ENCODE measurements at places on chromosomes 2 and 18.

- no peak for DNase-seq
Measured at GRCh38 chr2:237191714-237192081, 106.0 kb downstream of the COPS8 start.

DNA sequence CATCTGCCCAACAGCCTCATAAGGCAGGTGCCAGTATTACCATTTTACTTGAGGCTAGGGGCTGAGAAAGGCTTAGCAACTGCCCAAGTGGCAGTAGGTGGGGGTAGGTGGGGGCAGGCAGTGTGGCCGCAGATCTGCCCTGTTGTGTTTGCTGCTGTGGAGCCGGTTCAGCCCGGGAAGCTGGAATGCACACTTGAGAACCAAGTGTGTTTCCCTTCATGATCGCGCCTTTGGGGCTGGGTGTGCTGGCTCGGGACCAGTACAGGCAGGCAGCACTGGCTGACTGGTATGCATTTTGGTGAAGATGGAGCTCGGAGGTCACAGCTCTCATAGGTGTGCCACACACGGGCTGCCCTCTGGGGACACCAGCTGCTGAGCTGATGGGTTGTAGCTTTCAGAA, 85.1 kb downstream of the CABLES1 start:
- no peak for DNase-seq

GRCh38 chr2:225274751-225275150, 124.8 kb upstream of the NYAP2 start:
- peak; percentile 18 for DNase-seq

- DNase-seq = no peak
Measured at GRCh38 chr18:59751186-59751585, 54.0 kb upstream of the CCBE1 start.

GRCh38 chr2:104430852-104431251, 423.1 kb upstream of the POU3F3 start:
- no peak for DNase-seq

DNA sequence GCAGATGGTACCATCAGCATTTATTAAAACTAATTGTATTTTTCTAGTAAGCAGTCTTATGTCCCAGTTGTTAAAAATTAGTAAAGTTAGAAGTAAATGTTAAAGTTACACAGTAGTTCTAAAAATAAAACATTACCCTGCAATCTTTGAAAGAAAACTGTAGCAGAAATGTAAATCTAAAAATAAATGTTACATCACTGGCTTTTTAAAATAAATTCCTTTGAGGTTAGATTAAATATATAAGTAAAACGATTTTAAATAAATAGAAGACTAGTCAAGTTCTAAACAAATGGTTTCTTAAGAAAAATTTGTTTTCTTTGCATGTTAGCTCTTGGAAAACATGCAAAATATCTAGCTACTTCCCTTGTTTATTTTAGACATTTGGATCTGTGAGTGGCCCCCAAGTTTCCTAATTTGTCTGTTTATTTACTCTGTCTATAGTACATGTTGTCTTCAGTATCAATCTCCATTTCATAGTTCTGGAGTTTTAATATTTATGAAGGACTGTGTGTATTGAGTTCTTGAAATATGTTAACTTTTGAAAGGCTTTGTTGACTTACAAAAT, 58.2 kb downstream of the GLS start:
- no peak for DNase-seq

DNA sequence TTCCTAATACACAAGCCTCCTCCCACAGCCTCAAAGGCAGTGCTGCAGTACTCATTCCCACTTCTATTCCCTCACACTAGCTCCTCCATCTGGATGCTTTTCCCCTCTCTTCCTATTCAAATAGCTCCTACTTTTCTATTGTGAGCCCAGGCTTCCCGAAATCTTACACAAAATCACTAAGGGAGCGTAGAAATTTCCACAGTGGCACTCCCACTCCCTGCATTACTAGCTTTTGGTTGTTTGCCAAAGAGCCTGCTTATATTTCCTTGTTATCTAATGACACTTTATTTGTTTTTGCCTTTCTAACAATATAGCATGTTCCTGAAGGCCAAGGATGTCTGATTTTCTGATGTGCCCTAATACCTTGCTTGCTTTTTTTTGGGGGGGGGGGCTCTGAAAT, 10.9 kb downstream of the EPAS1 start:
- no peak for DNase-seq

GRCh38 chr2:120583121-120583520, 152.5 kb upstream of the GLI2 start:
- DNase-seq = no peak

DNA sequence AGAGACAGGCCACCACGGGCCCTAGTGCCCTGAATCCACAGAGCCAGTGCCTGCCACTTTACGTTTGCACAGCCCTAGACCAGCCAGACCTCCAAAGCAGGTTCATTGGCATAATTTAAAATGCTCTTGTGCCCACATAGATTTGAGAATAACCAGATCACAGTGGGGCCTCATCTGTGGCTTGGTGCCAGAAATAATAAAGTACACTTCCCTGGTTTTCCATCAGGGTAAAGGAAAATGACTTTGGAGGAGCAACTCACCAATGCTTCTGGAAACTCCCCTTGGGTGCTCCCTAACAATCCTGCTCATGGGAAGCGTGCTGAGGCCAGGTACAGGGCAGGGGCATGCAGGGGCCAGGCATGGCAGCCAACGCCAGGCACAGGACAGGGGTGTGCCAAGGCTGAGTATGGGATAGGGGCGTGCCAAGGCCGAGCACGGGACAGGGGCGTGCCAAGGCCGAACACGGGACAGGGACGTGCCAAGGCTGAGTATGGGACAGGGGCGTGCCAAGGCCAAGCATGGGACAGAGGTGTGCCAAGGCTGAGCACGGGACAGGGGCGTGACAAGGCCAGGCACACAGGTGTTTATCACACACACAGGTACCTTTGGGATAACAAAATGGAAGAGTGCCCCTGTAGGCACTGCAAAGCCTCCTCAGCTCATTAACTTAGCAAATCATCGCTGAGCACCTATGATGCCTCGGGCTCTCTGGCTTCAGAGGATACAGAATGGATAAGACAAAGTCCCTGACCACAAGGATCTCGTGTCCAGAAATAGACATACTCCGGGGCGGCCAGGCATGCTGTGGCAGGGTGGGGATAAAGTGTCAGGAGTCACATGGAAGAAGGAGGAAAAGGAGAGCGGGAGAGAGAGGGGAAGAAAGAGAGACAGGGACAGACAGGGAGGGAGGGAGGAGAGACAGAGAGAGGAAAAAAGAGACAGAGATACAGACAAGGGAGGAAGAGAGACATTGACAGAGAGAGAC, 334.7 kb downstream of the EIPR1 start:
- peak; percentile 27 for DNase-seq

GRCh38 chr2:17242813-17243485, 275.3 kb downstream of the RAD51AP2 start:
- no peak for DNase-seq

GRCh38 chr2:168814939-168815907, 12.8 kb downstream of the NOSTRIN start:
- DNase-seq = peak; percentile 19

DNA sequence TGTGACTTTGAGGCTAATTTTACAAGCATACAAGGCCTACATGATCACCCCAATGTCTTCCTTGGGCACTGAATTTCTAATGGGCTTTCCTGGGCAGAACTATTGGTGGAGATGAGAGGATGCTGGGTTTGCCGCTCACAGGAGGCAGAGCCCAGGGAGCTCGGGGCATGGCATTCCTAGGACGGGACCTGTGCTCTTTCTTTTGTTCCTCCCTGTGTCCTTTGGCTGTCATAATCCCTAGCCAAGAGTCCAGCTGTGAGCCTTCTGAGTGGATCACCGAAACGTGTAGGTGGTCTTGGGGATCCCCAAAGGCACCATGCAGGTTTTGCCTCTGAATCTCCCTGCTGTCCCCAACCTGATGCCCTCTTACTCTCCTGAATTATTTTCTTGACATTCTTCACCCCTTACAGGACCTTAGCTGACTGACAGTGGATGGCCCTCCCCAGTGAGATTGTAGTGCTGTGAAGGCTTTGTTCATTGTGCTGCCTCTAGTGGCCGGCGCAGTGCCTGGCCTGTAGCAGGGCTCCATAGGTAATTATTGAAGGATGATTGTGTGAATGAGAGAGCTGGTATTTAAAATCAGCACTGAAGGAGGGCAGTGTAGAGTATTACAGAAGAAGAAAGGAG, 221.9 kb downstream of the ZNF407 start:
- no peak for DNase-seq

GRCh38 chr18:1094409-1094808, 189.7 kb downstream of the ADCYAP1 start:
- no peak for DNase-seq

GRCh38 chr18:48999569-48999968, 48.8 kb upstream of the SMAD7 start:
- DNase-seq = no peak

- no peak for DNase-seq
Measured at GRCh38 chr2:143085125-143085784, 44.0 kb upstream of the ARHGAP15 start.

GRCh38 chr2:124112966-124113365, 87.9 kb downstream of the CNTNAP5 start:
- no peak for DNase-seq

GRCh38 chr2:195612611-195613495, 44.2 kb upstream of the SLC39A10 start:
- DNase-seq = peak; percentile 63

DNA sequence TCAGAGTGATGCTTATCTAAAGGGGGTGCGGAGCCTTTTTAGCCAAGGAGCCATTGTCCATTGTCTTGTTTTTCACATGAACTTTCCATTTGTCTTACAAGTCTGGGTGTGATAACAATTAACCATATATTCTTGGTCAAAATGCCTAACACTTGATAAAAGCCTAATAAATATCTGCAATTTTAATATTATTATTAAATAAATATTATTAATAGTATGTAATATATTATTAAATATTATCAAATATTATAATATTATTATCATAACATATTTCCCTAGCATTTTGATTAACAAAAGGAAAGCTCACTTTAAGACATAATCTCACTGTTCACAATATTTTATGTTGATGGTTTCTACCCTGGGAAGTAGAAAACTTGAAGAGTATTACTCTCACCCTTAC, 1143.6 kb upstream of the GYPC start:
- no peak for DNase-seq

- no peak for DNase-seq
Measured at GRCh38 chr18:58538604-58539386, 90.1 kb downstream of the ALPK2 start.

GRCh38 chr2:11376071-11376470, 31.6 kb upstream of the ROCK2 start:
- DNase-seq = no peak

GRCh38 chr2:138948070-138948539, 167.9 kb upstream of the NXPH2 start:
- DNase-seq = peak; percentile 7

DNA sequence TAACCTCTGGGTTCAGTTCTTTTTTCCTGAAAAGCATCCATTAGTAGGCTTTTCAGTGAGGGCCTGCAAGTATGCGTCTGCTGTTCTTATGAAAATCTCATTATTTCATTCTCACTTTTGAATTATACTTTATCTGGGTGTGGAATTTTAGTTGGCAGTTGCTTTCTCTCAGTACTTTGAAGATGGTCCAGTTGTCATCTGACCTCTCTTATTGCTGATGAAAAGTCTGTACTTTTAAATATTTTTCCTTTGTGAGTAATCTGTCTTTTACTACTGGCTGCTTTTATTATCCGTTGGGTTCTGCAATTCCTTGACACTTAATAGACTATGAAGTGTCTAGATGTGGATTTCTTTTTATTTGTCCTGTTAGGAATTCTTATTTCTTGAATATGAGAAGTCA, 307.8 kb downstream of the CYP26B1 start:
- DNase-seq = no peak

DNA sequence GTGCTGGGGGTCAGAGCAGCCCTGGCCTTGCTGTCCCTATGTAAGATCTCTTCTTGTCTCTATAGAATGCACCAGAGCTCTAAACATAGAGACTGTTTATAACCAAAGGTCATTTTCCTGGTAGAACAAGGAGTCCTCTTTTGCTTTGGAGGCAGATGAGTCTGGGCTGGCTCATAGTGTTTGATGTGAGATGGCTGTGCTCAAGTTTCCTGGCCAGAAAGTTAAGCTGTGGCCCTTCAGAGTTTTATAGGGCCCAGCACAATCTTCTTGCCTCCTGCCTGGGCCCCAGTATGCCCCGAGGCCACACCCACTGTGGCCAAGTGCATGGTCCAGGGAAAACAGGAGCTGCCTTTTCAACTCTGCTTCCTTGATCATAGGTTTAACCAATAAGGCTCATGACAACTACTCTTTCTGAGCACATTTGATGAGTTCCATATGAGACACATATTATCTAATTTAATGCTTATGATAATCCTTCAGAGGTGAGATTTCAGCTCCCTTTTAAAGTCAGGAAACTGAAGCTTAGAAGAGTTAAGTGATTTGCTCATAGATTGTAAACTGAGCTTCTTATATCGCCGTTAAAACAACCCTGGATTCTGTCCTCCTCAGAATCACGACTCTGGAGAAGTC, 66.3 kb downstream of the MYCN start:
- no peak for DNase-seq

- DNase-seq = peak; percentile 55
Measured at GRCh38 chr2:133486771-133487191, 81.5 kb downstream of the NCKAP5 start.

DNA sequence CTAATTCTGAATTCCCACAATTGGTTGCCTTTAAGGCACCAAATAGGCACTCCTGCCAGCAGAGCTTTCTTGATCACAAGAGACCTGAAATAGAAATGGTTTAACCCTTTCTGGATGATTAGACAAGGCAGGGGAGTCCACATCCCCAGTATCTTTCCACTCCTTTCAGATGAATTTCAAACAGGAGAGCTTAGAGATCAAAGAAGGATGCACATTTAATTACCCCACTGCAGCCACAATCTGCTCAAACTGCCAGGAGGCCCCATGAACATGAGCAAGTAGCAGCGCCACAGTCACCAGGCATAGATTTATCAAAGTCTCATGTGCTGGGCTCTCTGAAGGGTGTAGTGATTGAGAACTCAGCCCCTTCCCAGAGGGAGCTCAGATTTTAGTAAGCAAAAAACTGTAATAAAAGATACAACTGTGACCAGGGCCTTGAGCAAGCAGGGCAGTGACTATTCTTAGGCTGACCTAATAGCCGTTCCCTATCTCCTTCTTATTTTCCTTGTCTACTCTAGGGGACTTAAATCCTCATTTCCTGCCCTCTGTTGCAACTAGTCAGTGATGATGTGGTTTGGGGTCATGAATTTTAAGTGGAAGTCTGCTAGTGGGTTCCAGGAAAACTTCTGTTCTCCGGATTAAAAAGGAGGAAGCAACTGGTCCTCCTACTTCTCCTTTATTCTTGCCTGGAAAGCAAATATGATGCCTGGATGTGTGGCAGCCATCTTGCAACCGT, 53.7 kb downstream of the SLC4A3 start:
- no peak for DNase-seq

- DNase-seq = no peak
Measured at GRCh38 chr2:42199626-42200025, 30.5 kb downstream of the EML4 start.
